ENCODE measurements at places on chromosomes 1 and 21.

DNA sequence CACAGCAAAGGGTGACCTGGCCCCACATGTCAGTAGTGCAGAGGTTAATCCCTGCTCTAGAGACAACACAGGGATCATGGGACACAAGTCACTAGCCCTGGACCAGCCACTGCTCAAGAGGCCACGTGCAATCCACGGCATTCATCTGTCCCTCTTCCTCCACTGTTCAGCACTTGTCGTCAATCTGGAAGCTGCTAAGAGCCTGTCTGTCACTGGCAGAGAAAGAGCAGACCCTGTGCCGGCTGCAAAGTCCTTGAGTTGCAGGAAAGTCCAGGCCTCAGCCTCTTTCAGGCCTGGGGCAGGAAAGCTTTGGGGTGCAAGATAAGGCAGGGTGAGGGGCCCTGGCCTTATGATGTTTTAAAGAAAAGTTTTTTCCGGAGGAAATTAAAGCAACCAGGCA is 16.7 kb downstream of the CELA2B start:
- no peak for DNase-seq

DNA sequence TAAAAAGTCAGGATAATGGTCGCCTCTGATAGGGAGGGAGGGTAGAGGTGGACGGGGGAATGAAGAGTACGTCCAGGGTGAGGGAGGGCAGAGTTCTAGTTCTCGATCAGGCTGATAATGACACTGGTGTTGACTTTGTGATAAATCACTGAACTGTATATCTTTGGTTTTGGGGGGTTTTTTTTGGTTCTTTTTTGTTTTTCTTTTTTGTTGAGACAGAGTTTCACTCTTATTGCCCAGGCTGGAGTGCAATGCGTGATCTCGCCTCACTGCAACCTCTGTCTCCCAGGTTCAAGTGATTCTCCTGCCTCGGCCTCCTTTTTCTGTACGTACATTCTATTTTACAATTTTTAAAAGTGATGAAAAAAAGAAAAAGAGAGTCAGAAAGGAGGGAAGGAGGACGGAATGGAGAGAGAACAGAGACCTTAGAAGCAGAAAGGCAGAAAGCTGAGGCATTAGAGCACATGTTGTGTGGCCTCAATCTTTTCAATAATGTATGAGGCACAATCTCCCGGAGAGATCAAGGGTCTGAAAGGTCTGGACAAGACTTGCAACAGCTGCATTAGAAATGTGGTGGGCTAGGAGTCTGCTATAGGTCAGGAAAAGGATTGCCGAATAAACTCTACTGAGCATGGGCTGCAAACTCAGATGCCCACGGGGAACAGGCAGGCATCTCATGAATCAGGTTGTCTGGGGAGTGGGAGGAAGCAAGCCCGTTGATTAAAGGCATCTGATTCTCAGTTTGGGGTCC is 174.8 kb downstream of the TOMM20 start:
- no peak for DNase-seq

- no peak for DNase-seq
Observed at GRCh38 chr1:228837817-228838716, 102.8 kb downstream of the RHOU start.

- DNase-seq: no peak
Observed at GRCh38 chr1:103353391-103353790, 172.1 kb upstream of the RNPC3 start.

DNA sequence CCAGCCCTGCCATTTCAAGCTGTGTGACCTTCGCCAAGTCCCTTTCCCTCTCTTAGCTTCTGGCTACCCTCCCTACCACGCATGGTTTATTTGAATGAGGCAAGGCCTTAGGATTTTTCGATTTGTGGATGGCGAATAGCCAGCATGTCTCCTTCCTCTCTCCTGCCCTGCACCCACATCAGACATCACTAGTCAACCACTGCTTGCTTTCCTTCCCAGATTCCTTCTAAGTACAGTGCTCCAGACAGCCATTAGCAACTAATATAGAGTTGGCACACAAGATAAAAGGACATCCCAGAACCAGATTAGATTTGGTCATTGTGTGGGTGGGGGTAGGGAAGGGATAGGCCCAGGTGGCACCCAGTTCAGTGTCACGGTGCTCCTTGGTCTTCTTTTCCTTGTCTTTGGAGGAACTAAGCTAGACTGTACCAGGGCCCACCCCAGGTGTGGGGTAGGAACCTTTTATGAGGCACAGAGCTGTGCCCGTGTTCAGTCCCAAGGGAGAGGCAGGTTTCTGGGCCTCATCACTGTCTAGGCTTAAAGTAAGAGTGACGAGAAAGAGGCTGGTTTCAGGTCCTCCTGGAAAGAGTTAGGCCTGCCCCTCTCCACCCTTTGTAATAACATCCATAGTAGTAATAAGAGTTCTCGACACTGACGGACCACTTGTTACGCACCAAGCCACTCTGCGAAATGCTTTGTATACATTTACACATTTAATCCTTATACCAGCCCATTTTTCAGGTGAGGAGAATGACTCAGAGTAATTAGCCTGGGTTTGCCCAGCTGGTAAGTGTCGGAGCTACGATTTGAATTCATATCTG is 8.6 kb downstream of the ALPL start:
- no peak for DNase-seq

DNA sequence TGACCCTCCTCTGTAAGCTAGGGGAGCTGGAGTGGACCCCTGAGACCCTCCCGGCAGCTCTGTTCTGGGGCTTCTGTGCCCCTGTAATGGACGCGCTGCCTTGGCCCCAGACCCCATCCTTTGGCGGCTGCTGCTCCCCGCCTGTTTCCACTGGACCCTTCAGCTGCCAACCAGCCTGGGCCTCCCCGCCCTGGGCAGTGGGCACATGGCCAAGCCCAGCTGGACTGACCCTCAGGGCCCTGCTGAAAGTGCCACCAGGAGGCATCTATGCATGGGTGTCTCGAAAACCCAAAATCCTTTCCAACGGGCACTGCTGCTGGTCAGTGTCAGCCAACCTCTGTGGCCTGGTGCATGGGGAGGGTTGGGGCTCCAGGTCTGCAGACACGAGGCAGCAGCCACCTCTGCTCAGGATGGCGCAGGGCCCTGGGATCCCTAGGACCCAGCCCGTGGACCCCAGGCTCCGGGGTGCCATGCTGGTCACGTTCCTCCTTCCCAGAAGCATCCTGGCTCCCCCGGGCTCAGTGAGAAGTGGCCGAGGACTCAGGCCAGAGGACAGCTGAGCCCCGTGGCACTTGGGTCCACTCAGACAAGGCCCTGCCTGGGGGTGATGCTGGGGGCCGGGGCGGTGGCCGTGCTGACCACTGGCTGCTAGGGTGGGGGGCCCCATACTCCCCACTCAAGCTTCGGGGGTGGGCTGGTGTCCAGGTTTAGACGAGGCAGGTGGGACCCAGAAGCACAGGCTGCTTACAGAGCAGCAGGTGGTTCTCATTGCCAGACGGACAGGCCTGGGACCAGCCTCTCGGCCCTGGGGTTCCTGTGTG is 46.9 kb downstream of the SLX9 start:
- DNase-seq: no peak

- DNase-seq: no peak
Observed at GRCh38 chr1:17212009-17212408, 7.1 kb downstream of the PADI1 start.

DNA sequence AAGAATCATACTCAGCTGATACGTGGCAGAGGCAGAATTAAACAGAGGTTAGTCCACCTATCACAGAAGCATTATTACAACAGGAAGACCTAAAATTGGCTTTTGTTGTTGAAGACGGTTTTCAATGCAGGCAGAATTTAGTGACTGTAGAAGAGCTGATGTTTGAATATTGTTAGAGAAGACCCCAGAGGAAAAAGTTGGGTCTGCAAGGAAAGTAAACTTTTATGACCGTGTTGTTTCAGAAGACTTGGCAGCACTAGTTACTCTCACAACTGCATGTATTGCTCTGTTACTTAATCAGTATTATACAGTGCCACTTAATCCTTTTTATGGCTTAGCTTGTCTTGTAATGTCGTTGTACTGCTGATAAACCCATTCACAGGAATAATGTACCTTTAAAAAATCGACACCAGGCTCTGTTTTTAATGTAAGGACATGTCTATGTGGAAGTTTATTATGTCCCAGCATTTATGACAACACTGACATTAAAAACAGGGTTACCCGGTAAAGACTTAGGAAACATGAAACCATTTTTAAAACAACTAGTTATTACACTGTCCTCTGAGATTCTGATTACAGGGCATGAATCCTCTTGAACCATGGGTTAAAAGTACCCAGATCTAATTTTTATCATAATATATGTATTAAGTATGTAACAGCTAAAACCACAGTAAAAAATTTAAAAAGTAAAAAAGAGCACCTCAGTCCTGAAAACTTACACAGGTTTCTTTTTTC is 235.4 kb downstream of the TTLL7 start:
- DNase-seq: no peak

- DNase-seq: no peak
Observed at GRCh38 chr21:35578831-35579471, 481.4 kb downstream of the SETD4 start.

GRCh38 chr1:230054092-230054749 is 12.8 kb upstream of the GALNT2 start:
- DNase-seq: no peak

All from hepatic stellate cell (primary cell).